ENCODE measurements at places on chromosomes 2 and 18.
A peak's percentile ranks its signal among the peaks of the same experiment; 100 is the strongest.

DNA sequence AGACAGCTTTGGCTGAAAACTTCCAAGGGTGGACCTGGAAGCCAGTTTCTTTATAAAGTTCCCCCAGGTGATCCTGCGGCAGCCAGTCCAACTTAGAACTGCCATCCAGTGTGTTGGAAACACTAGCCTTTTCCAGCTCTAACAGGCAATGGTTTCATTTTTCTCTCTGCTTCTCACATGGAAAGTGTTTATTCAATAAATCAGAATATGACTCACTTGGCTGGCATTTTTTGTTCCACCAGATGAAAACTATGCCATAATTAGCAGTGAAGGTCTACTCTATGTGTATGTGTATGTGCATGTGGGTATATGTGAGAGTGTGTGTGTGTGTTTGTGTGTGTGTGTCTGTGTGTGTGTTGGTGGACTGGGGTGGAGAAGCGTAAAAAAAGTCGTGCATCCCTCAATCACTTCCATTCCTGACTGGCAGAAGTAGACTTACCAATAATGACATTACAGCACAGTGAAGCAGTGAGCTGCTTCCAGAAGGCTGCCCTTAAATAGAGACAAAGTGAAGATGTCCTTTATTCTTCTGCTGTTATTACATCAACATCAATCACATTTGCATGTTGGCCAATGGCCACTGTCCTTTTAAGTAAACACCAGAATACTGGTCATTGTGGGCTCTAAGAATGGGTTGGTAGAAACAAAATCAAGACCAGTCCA is 90.9 kb upstream of the SETBP1 start:
- no peak for DNase-seq

GRCh38 chr2:200406379-200406778 is 99.9 kb downstream of the SPATS2L start:
- DNase-seq: no peak

GRCh38 chr2:165479856-165480255 is 10.4 kb downstream of the CSRNP3 start:
- no peak for DNase-seq

- no peak for DNase-seq
Observed at GRCh38 chr2:84187258-84187657, 271.8 kb downstream of the SUCLG1 start.

GRCh38 chr2:197804758-197805714 is 643 bp downstream of the PLCL1 start:
- DNase-seq: peak; percentile 14

DNA sequence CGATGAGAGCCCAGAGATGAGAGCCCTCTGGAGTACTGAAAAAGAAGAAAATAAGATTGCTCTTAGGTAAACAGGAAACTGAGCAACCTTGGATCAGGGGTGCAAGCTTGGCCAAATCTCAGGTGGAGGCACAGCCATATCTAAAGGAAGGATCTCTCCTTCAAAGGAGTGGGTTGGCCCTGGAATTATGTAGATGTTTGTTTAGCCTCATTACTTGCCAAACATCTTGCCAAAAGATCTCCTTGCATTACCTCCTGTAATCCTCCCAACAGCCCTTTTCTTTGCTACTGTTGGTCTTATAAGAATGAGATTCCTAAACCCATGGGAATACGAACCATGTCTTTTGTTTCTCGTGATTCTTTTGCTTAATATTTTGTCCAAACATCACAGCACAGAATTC is 332.6 kb upstream of the NCKAP5 start:
- no peak for DNase-seq

- DNase-seq: no peak
Observed at GRCh38 chr18:9803063-9803697, 82.6 kb upstream of the TXNDC2 start.

GRCh38 chr2:189466046-189466445 is 24.8 kb downstream of the WDR75 start:
- DNase-seq: no peak

DNA sequence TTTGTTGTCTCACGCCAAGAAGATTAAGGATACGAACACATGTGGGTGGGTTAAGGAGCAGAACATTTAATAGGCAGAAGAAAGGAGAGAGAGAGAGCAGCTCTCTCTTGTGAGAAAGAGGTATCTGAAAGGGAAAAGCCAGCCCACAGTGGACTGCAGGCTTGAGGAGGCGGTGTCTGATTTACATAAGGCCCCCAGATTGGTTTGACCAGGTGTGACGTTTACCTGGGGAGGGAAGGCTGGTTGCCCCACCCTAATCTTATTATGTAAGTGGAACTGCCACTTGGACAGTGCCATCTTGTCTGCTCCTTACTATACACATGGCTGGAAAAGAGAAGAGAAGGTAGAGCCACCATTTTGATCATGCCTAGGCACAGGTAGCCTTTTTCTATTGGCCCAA is 189.2 kb downstream of the NCK2 start:
- no peak for DNase-seq

GRCh38 chr18:78160961-78161656 is 818.5 kb upstream of the SALL3 start:
- DNase-seq: no peak

DNA sequence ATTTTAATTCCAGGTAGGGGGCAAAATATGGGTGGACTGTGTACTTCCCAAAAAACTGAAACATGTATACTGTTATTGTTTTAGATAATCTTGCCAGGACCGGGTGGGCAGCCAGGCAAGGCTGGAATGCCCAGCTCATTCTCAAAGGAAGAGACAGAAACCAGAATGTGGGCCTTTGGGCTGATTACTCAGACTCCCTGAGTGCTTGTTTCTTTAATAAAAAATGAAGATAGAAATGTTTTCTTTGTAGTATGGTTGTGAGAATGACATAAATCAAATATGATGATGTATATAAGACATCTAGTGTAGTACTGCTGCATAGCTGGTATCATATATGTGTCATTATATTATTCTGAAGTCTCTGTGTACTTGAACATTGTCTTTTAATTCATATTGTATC is 231.6 kb upstream of the NT5C1B start:
- no peak for DNase-seq

DNA sequence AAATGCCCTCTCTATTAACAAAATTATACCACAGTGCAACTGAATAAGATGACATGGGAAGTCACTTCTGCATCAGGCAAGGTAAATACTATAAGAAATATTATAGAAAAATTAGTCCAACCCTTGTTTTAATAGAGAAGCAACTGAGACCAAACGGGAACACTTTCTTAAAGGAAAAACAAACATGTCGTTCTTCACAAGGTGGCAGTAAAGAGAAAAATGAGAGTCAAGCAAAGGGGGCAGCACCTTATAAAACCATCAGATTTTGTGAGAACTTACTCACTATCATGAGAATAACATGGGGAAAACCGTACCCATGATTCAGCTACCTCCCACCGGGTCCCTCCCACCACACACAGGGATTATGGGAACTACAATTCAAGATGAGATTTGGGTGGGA is 481.7 kb upstream of the CRIM1 start:
- no peak for DNase-seq

GRCh38 chr2:69134306-69134945 is 121.4 kb downstream of the ANTXR1 start:
- no peak for DNase-seq

- no peak for DNase-seq
Observed at GRCh38 chr18:22547807-22548561, 130.3 kb upstream of the CTAGE1 start.

DNA sequence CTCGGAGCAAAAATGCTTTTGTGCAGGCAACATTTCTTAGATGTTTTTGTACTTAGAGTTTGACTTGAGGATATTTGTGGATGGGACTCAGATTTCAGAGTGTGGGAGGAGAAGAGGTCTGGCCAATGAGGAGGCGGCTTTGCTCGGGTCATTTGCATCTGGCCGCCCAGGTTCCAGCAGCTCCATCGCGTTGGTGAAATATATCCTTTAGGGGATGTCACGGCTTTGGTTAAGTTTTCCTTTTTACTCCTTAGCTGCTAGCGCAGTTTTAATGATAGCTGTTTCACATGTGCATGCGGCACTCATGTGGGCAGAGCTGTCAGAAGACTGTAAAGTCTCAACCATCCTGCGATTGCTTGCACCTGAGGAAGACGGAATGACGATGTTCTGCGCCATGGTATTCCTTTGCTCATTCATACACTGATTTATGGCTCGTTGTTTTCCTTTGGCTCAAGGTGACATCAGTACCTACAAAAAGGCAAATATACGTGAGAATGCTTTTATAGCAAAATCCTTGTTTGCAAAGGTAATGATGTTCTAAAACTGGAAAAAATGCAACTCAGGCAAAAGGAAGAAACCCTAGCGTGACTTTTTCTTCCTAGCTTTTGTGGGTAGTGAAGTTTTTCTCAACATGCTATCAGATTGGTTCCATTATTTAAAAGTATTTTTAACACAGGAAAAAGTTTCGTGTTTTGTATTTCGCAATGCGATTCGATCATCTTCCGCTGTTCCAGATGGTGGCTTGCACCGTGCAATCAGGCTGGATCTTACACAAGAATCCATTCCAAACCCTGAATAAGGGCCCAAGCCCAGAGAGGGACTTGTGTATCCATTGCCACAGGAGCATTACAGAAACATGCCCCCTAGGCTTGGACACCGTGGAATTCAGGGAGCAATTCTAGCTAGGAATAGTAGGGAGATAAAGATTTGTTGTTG is 70.5 kb upstream of the ZNF516 start:
- DNase-seq: no peak

- no peak for DNase-seq
Observed at GRCh38 chr2:40370007-40370395, 81.9 kb downstream of the SLC8A1 start.

- no peak for DNase-seq
Observed at GRCh38 chr2:128835974-128836373, 517.3 kb upstream of the HS6ST1 start.

DNA sequence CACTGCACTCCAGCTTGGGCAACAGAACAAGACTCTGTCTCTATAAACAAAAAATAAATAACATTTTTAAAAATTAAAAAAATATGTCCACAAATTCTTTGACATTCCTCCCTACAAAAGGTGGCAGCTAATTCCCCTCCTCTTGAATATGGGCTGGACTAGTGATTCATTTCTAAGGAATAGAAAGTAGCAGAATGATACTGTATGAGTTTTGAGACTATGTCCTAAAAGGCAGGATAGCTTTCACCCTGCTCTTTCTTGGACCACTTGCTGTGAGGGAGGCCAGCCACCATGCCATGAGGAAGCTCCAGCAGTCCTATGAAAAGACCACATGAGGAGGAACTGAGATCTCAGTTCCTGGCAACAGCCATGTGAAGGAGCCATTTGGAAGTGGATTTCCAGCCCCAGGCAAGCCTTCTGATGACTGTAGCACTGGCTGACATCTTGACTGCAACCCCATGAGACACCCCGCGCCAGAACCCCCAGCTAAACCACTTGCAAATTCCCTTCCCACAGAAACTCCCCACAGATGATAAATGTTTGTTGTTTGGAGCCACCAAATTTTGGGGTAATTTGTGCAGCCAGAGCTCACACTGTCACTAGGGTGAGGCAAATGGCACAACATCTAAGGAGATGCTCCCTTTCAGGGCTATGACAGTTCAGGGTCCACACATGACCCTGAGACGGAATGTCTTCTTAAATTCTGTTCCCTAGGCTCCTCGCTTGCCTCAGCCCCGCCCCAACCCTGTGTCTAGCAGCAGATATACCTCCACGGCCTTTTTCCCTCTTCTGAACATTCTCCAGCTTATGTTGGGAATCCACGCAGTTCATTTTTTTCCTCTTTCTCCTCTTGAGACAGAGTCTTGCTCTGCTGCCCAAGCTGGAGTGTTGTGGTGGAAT is 17.1 kb upstream of the ATOH8 start:
- no peak for DNase-seq

GRCh38 chr2:44233450-44234128 is 41.7 kb upstream of the SLC3A1 start:
- no peak for DNase-seq

- no peak for DNase-seq
Observed at GRCh38 chr2:9001778-9002177, 1.7 kb downstream of the MBOAT2 start.
